Mesothelial cell of epicardium (in vitro differentiated cells): ENCODE measurements at places on chromosomes 3 and 15.

DNA sequence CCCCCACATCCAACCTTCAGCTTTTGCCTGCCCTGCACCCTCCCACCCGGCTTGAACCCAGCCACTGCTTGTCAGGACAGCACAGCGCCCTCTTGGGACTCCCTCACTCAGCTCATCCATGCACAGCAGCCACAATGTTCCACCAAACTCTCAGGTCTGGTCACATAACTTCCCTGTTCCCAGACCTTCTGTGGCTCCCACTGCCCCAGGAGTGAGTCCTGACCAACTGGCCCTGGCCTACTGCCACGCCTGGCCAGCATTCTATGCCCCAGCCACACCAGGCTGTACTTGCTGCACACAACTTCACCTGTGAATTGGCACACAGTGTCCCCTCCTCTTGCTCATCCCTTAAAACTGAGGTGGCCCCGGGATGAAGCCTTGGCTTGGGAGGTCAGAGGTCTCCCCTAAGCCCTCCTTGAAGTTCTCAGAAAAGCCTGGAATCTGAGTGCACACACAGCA lies 21.0 kb downstream of the PLXNB1 start:
- no peak overlapping the region for H3K4me3 ChIP-seq
- H3K36me3 ChIP-seq = peaks cover 25% of the 10 kb centered on the region
- H3K27me3 ChIP-seq = no peaks in the 10 kb centered on the region
- DNase-seq = no peak
- no peaks in the 10 kb centered on the region for H3K4me1 ChIP-seq
- H3K27ac ChIP-seq = no peak overlapping the region

DNA sequence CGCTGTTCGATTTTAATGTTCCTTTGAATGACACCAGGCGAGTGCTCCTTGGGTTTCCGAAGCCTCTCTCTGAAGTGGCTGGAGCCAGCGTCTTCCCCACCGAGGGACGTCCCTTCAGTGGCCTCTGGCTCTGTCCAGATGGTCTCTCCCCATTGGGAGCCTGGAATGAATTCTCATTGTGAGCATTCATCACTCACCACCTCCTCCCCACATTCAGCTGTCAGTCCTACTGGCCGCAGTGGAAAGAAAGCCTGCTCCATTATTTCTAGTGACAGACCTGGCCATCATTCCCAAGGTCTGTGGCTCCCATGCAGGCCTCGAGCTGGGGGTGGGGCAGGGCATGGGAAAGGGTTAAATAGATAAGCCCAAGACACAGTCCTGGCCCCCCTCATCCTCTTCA lies 35.2 kb downstream of the ZNF710 start:
- H3K27ac ChIP-seq = peak overlapping the region; percentile 41
- H3K36me3 ChIP-seq = no peaks in the 10 kb centered on the region
- no peak overlapping the region for H3K4me3 ChIP-seq
- DNase-seq = no peak

GRCh38 chr15:63408524-63408923 lies 26.9 kb upstream of the CA12 start:
- H3K4me1 ChIP-seq = peaks cover 25% of the 10 kb centered on the region
- H3K4me3 ChIP-seq = no peak overlapping the region
- H3K36me3 ChIP-seq = no peaks in the 10 kb centered on the region

- no peak overlapping the region for H3K27ac ChIP-seq
- no peak for DNase-seq
- H3K4me1 ChIP-seq = no peaks in the 10 kb centered on the region
- H3K27me3 ChIP-seq = peaks cover 12% of the 10 kb centered on the region
- no peak overlapping the region for H3K4me3 ChIP-seq
Measured at GRCh38 chr3:38805004-38805403, 11.0 kb downstream of the SCN10A start.

- no peak overlapping the region for H3K27ac ChIP-seq
- no peaks in the 10 kb centered on the region for H3K27me3 ChIP-seq
- H3K36me3 ChIP-seq = no peaks in the 10 kb centered on the region
- no peaks in the 10 kb centered on the region for H3K4me1 ChIP-seq
- H3K4me3 ChIP-seq = no peak overlapping the region
Measured at GRCh38 chr15:24945711-24946110, 9.1 kb upstream of the SNRPN start.

GRCh38 chr3:189902230-189903186 lies 218.2 kb downstream of the P3H2 start:
- H3K4me1 ChIP-seq = no peaks in the 10 kb centered on the region
- no peaks in the 10 kb centered on the region for H3K36me3 ChIP-seq
- DNase-seq = no peak
- no peaks in the 10 kb centered on the region for H3K27me3 ChIP-seq
- H3K4me3 ChIP-seq = no peak overlapping the region

GRCh38 chr15:65942436-65942835 lies 73.1 kb downstream of the RAB11A start:
- no peak overlapping the region for H3K27ac ChIP-seq
- no peak for DNase-seq
- no peaks in the 10 kb centered on the region for H3K36me3 ChIP-seq
- peaks cover 3% of the 10 kb centered on the region for H3K4me1 ChIP-seq
- H3K27me3 ChIP-seq = peaks cover 7% of the 10 kb centered on the region

DNA sequence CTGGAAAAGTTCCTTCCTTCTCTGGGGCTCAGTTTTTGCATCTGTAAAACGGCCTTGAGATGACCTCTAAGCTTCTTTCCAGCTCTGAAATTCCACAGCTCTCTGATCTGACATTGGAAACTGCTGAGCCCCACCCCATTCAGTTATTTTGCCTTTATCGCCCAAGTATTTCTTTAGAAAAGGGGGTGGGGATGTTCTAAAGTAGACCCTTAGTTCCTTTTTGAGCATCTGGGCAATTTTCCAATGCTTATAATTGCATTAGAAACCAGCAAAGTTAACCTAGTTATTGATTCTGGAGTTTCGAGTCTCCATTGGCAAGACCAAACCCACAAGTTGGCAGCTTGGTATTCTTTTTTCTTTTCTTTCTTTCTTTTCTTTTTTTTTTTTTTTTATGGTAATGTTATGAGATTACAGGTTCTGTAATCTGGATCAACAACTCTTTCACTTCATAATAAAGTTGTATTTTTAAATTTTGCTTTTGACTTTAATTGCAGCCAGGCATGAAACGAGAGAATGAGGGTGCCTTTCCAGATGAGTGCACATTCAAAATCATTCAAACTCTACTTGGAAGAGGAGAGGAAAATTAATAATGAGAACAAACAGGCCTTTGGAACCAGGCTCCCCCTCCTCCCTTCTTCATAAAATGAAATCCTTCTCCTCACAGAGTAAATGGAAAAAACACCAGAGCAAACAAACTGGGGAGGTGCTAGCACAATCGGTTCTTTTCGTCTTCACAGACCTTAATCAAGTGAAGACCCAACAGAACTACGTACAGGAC lies 76.8 kb upstream of the LRIG1 start:
- DNase-seq = no peak
- H3K4me1 ChIP-seq = no peaks in the 10 kb centered on the region
- H3K4me3 ChIP-seq = no peak overlapping the region
- H3K27me3 ChIP-seq = peaks cover 7% of the 10 kb centered on the region
